ENCODE measurements at places on chromosomes 1 and 21.

- no peak for DNase-seq
Measured at GRCh38 chr1:200874694-200875093, 1.9 kb downstream of the GPR25 start.

DNA sequence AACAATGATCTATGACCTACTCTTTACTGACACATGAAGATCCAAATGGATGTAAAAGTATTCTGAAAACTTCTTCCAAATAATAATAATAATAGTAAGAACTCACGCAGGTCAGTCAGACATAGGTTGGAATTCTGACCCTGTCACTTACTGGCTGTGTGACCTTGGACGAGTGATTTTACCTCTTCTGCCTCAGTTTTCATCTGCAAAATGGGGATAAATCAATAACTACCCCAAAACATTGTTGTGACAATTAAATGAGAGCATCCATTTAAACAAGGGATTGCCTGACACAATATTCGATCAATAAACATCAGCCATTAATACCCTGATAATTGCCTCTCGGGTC, 556 bp downstream of the MECR start:
- DNase-seq = no peak

DNA sequence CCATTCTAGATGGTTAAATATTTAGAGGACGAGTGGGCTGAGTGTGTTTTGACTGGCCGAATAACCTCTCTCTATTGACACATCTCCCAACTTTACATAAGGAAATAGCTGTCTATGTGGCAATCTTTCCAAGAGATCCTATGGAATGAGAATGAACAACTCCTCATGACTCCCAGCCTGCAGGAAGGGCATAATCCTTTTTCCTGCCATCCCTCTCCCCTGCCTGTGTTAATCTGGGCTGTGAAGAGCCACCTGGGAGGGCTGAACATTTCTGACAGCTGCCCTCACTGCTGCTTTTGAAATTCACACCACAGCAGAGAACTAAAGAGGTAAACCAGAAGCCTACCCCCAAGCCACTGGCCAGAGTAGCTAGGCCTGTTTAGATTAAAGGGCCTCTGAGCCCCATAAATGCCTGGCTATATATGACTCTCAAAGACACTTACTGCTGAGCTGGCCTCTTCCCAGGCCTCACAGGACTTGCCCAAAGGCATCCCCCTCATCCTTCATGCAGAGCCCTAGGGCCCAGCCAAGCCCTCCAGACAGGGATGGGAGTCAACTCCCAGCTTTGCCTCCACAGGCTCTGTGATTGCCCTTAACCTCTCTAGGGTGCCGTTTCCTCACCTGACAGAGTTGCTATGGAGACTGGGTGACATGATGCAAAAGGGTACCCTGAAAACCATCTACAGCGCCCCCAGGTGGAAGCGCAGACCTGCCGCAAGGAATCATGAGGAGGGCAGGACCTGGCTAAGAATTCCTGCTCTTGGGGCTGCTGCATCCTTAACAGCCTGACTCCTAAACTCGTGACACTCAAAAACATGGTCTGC, 42.0 kb upstream of the LDLRAP1 start:
- DNase-seq = no peak

GRCh38 chr1:87508247-87508787, 179.6 kb downstream of the LMO4 start:
- DNase-seq = no peak

GRCh38 chr1:221439008-221439746, 302.7 kb downstream of the DUSP10 start:
- DNase-seq = no peak

DNA sequence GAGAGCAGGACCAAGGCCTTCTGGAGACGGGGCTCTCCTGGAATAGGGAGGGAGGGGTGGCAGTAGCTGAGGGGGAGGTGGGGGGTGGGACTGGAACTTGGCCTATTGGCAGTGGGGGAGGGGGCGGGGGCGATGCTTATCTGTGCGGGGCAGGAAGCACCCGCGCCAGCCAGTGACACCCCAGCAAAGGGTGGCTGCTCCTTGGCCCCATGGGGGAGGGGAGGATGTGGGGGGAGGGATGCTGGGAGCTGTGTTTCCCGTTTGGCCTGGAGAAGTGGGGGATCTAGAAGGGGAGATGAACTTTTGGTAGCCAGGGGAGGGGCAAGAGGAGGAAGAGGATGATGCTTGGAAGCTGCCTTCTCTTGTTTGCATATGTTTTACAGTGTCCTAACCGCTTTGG, 11.0 kb downstream of the ZBTB7B start:
- DNase-seq = no peak

DNA sequence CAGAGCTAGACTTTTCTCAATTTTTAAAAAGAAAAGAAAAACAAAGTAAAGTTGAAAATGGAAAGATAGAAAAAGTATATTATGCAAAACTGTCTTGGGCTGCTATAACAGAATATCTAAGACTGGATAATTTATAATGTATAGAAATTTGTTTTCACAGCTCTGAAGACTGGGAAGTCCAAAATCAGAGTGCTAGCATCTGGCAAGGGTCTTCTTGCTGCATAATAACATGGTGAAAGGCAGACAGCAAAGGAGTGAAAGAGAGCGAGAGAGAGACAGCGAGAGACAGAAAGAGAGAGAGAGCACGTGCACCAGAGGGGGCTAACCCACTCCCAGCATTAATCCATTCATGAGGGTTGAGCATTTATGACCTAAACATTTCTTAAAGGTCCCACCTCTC, 59.1 kb upstream of the SPOCD1 start:
- no peak for DNase-seq

DNA sequence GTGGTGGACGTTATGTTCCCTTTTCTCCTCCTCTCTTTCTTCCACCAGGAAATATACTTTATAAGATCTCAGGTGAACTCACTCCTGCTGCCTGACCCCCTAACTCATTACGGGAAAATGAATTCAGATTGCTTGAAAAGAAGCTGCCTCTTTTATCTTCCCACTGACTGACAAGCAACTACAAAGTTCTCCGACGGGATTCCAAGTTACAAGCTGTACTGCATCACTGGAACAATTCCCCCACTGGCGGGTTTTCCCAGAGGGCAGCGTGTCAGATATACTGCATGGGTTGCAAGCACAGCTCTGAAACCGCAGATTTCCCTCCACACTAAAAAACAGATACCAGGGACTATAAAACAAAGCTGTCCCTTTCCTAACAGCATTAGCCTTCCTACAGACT, 390.6 kb downstream of the KCTD3 start:
- DNase-seq = peak; percentile 10

GRCh38 chr21:46096596-46097335, 1.1 kb upstream of the COL6A2 start:
- DNase-seq = no peak

GRCh38 chr1:246782120-246782900, 58.1 kb downstream of the SCCPDH start:
- DNase-seq = peak; percentile 93

- no peak for DNase-seq
Measured at GRCh38 chr1:227994632-227995300, 12.0 kb upstream of the WNT3A start.
